Stimulated activated CD4-positive, alpha-beta T cell treated with anti-CD3 and anti-CD28 coated beads, Interleukin-2, amount 100 ng/mL, for 24 hours (primary cell): ENCODE measurements at places on chromosomes 12 and 14.
A peak's percentile ranks its signal among the peaks of the same experiment; 100 is the strongest.

- DNase-seq = no peak
These were observed 268.2 kb upstream of the PLEKHG7 start for GRCh38 chr12:92434607-92435025.

DNA sequence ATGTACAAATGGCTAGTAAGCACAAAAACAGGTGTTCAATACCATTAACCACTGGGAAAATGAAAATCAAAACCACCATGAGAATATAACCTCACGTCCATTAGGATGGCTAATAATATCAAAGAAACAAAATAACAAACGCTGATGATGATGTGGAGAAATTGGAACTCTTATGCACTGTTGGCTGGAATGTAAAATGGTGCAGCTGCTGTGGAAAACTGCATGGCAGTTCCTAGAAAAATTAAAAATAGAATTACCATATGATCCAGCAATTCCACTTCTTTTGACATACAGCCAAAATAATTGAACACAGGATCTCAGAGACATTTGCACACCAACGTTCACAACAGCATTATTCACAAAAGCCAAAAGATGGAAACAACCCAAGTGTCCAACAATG is 51.5 kb downstream of the TMPRSS12 start:
- DNase-seq = no peak

GRCh38 chr14:100827101-100828021 is 1.4 kb downstream of the MEG3 start:
- no peak for DNase-seq

DNA sequence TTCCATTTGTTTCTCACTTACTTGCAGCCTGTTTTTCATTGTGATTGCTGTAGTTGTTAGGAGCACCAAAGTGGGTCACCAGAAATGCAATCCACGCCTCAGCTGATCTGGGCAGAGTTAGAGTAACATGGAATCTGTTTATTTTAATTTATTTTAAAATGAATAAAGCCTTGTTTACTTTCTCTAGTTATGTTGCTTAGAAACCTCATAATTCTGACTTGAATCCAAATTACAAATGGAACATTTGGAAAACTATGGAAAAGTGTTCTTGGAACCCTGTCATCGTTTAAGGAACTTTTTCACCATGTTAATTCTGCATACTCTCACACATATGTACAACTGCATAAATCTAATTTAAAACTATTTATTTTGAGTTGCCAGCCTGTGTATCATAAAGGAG is 92.2 kb upstream of the DAAM1 start:
- DNase-seq = no peak

DNA sequence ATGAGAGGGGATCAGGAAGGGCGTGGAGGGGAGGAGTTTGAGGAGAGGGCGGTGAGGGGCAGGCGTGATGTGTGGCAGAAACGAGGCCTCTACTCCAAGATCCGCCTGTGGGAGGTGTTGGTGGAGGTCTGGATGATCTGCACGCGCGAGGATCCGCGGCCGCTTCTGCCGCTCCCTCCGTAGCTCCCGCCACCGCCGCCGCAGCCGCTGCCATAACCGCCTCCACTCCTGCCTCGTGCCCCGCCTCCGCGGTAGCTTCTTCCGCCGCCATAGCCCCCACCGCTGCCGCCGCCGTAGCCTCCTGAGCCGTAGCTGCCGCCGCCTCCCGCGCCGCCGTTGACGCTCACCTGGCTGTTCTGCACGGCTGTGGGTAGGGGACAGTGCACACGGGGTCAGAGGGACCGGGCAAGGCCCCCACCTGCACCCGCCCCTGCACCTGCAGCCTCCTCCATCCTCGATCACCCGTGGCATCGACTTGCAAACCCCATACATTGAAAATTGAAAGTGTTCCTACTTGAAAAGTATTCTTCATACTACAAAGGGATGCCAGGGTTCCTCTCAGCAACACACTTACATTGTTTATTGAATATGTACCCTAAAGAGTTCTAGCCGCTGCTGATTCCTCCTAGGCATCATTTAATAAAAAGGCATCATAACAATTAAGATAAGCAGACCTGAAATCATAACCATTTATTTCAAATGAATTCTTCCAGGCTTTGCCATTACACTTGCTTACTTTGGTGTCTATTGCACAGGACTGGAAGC is 11.1 kb upstream of the KRT1 start:
- DNase-seq = peak; percentile 60

GRCh38 chr14:77032844-77033621 is 4.5 kb upstream of the IRF2BPL start:
- DNase-seq = peak; percentile 79

DNA sequence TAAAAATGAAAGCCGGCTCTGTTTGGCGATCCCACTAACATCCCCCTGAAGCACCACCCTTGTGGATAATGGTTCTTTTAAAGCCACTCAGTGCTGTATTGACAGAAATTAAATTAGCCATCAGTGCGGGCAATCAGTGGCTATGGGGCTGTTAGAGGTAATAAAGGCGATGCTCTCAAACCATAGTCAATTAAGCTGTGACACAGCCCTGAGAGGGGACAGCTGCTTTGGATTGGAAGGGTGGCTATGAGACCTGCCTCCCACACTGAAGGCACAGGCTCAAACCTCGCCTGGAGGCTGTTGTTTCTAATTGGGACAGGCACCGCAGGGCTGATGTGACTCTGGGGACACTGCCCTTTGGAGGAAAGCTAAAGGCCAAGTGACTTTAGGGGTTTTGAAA is 562.2 kb downstream of the VRK1 start:
- no peak for DNase-seq

GRCh38 chr12:107287436-107288413 is 194.4 kb upstream of the CRY1 start:
- peak; percentile 13 for DNase-seq

DNA sequence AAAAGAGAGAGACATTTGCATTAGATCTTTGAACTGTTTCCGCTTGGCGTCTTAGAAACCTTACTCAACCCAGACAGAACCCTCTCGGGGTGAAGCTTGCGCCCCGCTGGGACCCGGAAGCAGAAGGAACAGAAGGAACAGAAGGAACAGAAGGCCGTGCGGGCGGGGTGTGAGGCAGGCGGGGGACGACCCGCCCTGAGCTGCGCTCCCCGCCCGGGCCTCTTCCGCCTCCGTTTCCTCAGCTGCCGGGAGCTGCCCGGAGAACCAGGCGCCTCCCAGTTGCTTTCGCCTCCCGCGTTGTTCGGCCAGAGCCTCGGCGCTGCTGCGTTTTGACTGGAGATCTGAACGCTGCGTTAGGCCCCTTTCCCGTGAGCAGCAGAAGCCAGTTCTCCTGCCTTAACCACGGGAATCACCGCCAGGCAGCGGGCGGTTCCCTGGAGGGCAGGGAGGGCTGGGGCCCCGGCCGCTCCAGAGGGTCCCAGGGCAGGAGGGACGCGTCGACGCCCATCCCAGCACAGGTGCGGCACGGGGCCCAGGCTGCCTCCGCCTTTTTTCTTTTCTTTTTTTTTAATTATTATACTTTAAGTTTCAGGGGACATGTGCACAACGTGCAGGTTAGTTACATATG is 19.3 kb upstream of the MMP17 start:
- DNase-seq = peak; percentile 29

DNA sequence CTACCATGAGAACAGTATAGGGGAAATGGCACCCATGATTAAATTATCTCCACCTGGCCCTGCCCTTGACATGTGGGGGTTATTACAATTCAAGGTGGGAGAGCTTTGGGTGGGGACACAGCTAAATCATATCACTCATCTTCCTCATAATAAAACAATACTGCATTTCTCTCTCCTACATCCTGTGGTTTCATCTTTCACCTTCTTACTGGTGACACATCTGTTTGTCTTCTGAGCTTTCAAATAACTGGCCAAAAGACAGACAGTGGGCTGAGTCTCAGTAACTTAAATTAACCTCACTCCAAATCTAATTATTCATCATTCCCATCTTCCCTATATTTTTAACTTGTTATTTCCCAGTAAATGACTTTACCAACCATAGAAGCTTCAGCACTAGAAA is 729.7 kb upstream of the USP15 start:
- no peak for DNase-seq

DNA sequence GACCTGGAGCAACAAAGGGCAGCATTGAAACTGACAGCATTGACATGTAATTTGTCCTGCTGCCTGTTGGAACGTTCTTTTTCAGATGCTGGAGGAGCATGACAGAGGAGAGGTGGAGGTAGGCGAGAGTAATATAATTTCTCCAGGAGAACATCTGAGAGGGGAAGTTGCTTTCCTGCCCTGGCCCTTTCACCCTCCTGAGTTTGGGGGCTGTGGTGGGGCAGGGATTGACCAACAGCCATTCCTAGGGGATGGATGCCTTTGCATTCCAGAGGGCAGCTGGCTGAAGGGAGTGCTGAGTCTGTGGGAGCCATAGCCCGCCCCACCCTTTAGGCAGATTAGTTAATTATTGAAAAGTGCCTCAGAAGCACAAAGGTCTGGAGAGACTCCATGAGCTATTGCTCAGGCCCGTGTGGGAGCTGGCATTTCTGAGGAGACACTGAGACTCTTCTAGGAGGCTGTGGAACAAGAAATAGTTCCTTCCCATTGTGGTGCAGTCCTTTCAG is 73.5 kb downstream of the ARF6 start:
- DNase-seq = no peak

- no peak for DNase-seq
These were observed 24.0 kb upstream of the RIC8B start for GRCh38 chr12:106750524-106750923.

DNA sequence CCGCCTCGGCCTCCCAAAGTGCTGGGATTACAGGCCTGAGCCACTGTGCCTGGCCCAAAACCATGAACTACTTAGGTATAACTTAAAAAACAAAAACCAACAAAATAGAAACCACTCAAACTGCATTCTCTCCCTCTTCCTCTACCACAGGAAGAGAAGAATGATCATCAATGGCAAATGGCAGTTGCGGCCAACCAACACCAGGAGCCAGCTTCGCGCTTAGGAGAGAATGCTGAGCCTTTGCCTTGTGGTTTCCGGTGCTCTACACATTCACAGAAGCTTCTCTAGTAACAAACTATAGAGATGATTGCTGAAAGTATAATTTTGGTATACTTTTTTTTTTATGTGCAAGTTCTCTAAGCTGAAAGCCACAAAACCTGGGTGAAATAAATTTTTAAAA is 17.1 kb downstream of the CATSPERB start:
- DNase-seq = peak; percentile 7

GRCh38 chr12:88918161-88918560 is 337.9 kb upstream of the KITLG start:
- DNase-seq = no peak

DNA sequence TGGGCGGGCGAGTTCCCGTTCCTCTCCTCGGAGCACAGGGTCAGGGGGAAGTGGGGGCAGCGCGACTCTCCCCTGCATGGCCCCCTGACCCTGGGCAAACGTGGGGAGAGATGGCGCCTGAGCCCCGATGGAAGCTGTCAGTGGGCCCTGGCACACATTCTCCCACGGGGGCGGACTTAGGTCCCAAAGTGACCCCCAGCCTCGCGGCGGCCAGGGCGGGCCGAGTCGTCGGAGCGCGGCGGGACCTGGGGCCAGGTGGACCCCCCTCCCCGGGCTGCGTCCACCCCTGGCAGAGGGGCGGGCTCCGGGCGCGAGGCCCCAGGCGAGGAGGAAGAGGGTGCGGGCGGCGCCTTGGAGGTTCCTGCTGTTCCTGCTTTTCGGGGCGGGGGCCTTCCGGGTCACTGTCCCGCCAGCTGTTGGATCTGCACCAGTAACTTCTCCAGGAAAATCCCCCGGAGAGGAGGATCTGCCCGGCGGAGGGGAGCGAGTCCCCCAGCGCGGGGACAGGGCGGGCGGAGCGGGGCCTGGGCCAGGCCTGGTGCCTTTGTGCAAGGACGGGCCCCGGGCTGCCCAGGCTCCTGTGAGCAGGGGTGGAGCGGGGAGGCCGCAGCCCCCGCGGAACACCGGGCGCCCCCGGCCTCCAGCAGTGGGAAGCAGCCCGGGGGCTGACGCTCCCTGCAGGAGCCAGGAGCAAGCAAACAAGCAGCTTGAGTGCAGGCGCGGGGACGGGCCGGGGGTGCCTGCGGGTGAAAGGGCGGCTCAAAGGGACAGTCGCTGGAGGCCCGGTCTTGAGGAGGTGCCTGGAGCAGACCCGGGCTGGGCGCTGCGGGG is 15.3 kb downstream of the TNFAIP2 start:
- DNase-seq = no peak

DNA sequence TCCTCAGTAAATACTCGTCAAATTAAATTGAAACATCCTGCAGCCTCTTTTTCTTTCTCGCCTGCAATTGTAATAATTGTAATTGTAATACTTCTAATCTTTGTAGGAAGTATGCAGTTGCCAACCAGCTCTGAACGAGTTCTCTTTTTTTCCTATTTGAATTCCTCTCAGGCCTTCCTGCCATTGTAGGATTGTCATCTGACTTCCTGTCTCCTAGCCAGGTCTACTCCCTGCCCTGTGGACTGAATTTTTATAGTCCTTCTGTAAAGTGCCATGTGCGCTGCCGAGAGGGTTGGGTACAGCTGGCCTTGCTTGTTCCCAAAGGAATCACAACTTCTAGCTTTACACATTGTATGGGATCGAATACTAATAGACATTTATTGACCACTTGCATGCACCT is 183.3 kb downstream of the SSPN start:
- DNase-seq = no peak

- DNase-seq = no peak
These were observed 27.8 kb downstream of the ANKRD9 start for GRCh38 chr14:102481791-102482238.

- peak; percentile 47 for DNase-seq
These were observed 1.4 kb upstream of the FOS start for GRCh38 chr14:75277008-75277814.

DNA sequence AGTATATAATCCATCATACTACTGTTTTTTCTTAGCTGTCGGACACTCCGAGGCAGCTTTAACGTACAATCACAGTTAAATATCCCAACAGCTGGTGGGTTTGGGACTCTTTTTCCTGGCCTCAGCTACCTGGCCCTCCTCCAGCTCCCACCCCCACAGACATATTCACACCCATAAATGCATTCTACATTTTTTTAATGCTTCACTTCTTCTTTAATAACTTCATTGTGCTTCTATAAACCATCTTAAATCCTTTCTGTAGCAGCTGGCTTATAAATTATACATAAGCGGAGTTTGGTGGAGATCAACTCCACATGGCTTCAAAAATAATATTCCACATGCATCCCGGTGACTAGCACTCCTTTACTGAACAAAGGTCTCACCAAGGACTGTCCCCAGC is 33.3 kb downstream of the TDG start:
- no peak for DNase-seq

- DNase-seq = no peak
These were observed 721.3 kb upstream of the USP15 start for GRCh38 chr12:61538951-61539350.

GRCh38 chr12:82314406-82314892 is 43.7 kb downstream of the CCDC59 start:
- DNase-seq = no peak

DNA sequence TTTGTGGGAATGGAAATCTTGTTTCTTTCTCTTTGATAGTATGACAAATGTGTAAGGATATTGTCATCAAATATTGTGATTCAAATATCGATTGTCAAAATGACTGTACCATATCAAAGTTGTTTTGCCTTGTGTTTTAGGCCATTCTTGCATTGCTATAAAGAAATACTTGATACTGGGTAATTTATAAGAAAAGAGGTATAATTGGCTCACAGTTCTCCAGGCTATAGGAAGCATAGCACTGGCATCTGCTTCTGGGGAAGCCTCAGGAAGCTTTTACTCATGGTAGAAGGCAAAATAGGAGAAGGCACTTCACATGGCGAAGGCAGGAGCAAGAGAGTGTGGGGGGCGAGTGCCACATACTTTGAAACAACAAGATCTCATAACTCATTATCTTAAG is 7.8 kb downstream of the TRMT5 start:
- DNase-seq = no peak
